ENCODE measurements at places on chromosomes 11 and 22.
A peak's percentile ranks its signal among the peaks of the same experiment; 100 is the strongest.

DNA sequence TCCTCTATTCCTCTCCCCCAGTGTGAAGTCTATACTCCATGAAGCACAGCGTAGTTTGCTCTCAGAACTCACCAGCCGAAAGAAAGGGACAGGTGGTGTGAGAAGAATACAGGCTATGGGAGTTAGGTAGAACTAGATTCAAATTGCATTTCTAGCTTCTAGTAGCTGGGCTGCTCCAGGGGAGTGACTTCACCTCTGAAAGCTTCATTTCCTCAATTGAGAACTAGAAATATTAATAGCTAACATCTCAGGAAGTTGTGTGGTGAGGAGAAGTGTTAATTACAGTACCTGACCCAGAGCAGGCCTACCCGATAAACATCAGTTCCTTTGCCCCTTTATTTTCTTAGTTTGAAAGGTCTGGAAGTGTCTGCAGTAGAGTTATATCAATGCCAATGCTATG lies 484.7 kb upstream of the TENM4 start:
- DNase-seq: no peak

- no peak for DNase-seq
These were observed 17.2 kb upstream of the BMAL1 start for GRCh38 chr11:13260201-13260962.

GRCh38 chr11:130434521-130435223 lies 6.3 kb upstream of the ADAMTS8 start:
- DNase-seq: peak; percentile 74

- DNase-seq: peak; percentile 85
These were observed 3.8 kb downstream of the CSNK1E start for GRCh38 chr22:38313384-38313955.

- DNase-seq: no peak
These were observed 202.5 kb downstream of the SBF2 start for GRCh38 chr11:10091314-10092045.

DNA sequence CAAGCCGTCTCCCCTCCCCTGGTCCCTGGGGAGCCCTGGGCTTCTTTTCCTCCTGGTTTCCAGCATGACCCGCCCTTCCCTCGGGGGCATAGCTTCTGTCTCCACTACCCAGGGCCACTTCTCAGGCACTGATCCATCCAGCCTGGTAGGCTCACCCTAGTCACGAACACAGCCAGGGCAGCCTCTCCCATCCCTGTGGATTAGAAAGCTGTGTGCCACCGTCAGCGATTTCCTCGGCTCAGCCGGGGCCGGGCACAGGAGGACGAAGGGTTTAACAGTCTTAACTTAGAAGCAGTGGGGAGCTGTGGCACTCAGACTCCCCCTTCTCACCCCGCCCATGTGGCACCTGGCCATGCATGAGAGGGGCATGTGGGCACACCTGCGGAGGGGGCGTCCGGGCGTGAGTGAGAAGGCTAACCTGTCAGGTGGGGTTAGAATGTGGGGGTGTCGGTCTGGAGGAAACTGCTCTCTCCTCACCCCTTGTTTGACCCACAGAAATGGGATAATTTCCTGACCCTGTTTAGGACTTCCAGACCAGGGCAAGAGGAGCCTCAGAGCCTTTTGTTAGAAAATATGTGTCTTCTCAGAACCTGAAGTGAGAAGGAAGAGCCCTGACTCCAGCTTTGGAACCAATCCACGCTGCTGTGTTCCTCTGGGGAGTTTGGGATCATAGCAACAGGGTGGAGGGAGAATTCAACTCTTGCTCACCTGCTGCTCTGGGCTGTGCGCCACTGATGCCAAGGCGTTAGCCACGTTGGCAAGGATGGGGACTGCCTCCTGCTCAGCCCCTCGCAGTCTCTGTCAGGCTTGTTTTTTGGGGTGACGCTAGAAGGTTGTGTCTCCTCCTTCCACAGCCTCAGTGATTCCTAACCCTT lies 14.6 kb downstream of the GLB1L2 start:
- no peak for DNase-seq

DNA sequence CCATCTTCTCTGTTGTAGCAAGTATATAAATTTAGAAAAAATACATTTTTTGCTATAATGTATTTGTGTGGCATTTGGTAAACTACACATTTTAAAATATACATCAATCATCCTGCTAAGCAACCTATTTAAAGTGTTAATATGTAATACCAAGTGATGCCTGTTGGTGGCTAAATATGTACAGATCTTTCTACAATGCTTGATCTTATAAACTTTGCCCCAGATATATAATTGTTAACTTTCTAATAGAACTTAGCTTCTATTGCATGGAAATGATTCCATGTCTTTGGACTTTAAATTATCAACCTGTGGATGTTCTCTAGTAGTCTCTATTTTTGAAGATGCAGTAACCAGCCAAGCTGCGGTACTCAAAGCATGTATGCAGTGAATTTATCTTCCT lies 1260.4 kb upstream of the RAG2 start:
- DNase-seq: no peak

GRCh38 chr11:727859-728748 lies 19.2 kb upstream of the TALDO1 start:
- DNase-seq: peak; percentile 98

GRCh38 chr11:94150704-94151685 lies 22.4 kb downstream of the PANX1 start:
- DNase-seq: no peak
